CMK (cell line): ENCODE measurements at places on chromosomes 1 and 21.

DNA sequence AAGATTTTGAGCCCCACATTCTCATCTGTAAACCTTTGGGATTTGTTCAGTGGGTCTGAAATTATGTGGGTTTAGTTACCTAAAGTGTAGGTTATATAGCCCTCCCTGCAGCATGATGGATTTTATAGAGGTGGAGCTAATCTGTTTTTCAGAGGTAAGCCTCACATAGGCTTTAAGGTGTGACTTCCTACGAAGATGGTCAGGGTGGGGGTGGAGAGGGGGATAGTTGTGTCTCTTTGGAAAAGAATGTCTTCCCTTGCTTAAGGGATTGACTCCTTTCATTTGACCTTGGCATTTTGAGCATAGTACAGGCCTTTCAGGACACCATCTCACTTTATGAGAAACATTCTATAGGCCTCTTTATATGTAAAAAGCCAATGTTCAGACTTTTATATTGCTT lies 3.4 kb downstream of the CACHD1 start:
- no peak for DNase-seq

GRCh38 chr1:118954301-118954905 lies 33.7 kb downstream of the TBX15 start:
- no peak for DNase-seq

DNA sequence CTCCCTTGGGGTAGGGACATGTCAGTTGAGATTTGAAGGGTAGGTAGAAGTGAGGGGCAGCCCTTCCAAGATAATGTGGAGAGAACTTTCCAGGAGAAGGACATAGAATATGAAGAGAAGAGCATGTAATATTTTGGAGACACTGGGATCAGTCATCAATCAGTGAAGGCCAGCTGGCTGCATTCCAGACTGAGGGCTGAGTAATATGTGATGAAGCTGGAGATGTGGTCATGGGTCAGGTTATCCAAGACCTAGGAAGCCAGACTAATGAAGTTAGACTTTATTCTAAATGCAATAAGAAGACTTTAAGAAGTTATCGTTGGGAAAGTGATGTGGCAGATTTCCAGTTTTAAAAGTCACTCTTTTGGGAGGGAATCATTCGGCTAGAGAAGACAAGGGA lies 262.0 kb downstream of the HMCN1 start:
- DNase-seq = no peak

DNA sequence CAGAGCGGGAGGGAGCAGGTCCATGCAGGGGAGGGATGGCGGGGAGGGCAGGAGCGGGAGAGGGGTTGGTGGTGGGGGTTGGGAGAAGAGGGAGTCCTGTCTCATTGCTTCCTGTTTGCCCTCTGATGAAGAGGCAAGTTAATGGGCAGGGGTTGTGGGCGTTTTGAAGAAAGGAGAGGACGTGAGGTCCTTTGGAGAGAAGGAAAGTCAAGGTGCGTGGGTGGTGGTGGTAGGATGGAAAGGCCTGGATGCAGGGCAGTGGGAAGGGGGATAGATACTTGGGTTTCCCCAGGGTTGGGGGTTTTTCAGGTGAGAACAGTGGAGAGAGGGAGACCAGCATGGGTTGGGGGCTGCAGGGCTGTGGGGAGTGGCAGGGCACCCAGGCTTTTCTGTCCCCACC lies 17.2 kb downstream of the UBE2Q1 start:
- no peak for DNase-seq

DNA sequence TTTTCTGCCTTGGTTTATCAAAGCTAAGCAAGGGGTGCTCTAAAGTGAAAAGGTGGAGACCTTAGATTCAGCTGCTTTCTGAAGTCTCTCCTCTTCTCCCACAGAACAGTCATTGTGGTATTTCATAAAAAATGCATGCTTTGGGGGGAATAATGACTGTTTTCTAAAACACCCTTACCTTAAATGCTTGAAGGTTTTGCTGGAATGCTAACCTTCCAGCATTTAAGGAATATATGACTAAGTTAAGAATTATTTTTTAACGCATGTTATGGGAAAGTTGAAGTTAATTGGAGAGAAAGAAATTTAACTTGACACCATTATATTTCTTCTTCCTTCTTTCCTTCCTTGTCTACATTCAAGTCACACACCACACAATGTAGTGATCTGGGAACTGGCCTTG lies 162.5 kb downstream of the ROR1 start:
- DNase-seq = no peak

DNA sequence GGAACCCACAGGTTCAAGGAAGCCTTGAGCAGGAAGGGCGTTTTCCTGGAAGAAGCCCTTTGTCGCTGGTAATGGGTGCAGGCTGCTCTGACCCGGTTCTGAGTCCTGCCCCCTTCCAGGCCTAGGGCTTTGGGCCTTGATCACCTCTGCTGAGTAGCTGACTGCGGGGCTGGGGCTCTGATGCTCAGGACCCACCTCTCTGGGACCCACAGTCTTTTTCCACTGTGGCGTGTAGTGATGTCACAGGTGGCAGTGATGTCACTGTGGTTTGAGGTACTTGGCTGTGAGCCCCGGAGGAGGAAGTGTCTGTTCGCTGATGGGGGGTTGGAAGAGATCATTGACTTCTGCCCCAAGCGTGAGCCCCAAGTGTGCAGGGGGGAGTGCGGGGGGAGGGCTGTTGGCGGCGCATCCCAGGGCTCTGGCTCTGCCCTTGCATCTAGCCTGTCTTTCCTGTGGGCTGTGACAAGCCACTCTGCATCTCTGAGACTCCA lies 6.9 kb downstream of the TNFRSF1B start:
- no peak for DNase-seq

DNA sequence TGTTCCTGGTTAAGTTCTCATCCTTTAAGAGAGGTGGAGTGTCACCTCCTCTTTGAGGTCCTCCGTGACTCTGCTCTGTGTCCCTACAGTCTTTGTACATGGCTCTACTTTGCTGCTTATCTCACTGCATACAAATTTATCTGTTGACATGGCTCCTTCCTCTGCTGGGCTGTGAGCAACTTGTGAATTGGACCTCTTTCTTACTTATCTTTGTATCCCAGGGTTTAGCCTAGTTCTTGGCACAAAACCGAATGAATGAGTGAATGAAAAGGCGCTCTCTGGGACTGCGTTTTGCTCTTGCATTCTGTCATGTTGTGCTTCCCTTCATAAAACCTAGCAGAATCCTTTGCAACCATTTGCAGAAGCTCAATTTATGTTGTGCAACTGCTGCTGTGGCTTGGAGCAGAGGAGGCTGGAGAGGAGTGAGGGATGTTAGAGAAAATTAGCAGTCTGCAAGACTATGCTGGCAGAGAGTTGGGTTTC lies 12.4 kb downstream of the SLC26A9 start:
- no peak for DNase-seq

DNA sequence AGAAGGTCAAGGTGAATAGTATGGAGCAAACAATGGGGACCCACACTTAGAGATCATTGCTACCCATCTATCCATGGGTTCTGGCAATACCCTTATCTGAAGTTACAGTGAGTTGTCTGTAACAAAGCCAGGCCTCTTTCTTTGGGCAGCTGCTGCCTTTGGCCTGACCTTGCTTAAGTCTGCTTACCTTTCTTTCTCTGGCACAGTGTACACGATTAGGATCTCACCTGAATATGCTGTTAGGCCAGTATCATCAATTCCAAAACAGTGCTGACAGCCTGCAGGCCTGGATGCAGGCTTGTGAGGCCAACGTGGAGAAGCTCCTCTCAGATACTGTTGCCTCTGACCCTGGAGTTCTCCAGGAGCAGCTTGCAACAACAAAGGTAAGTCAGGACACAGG lies 132.9 kb upstream of the BMP8A start:
- no peak for DNase-seq

DNA sequence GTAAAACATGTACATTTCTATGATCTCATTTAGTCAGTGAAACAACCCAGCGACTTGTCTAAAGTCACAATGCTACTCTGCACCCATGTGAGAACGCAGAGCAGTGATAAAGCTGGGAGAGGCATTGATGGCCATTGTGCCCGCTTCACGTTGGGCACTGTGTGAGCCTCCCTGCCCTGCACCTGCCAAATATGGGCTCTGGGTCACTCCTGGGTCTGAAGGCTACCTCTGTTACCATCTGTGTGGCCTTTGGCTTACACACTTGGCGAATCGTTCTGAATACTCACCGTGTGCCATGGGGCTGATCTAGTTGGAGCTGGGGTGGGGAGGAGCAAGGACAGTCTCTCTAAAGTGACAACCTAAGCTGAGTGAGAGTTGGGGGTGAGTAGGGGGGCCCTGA lies 29.9 kb downstream of the PCSK9 start:
- DNase-seq = no peak

- DNase-seq = no peak
Measured at GRCh38 chr1:159501082-159501481, 34.7 kb downstream of the OR10J5 start.

- DNase-seq = no peak
Measured at GRCh38 chr1:187921426-187921825, 1092.7 kb downstream of the PLA2G4A start.

- DNase-seq = no peak
Measured at GRCh38 chr1:184813528-184814089, 59.0 kb upstream of the EDEM3 start.

- no peak for DNase-seq
Measured at GRCh38 chr21:42653231-42654061, at the start of gene PDE9A. PDE9A (plus strand) TSS chr21:42653621; CDS start chr21:42653815, 194 bp downstream.

- DNase-seq = no peak
Measured at GRCh38 chr1:200899954-200900867, 5.5 kb downstream of the INAVA start.

DNA sequence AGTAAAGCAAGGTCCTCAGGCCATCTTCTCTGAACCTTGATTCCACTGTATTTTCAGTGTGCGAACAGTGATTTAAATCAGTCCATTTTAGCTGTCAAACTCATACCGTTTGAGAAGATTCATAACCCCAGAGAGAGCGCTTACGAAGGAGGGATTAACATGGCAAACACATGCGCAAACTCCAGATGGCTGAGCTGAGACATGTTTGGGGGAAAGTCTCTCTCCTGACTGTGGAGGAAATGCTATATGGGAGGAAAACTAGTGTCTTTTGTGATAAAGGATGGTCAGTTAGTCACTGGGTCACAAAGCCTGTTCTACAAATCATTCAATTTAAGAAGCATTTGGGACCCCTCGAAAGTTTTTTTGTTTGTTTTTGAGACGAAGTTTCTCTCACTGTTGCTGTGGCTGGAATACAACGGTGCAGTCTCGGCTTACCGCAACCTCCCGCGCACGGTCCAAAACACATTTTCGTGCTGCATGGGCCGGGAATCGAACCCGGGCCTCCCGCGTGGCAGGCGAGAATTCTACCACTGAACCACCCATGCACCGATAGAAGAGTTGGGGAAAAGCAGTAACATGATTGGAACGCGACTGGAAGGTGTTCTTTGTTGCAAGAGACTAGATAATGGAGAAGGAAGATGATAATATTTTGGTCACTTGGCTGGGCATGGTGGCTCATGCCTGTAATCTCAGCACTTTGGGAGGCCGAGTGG lies 58.4 kb upstream of the CXADR start:
- peak; percentile 70 for DNase-seq

GRCh38 chr1:204331847-204332487 lies 27.8 kb downstream of the PLEKHA6 start:
- no peak for DNase-seq

DNA sequence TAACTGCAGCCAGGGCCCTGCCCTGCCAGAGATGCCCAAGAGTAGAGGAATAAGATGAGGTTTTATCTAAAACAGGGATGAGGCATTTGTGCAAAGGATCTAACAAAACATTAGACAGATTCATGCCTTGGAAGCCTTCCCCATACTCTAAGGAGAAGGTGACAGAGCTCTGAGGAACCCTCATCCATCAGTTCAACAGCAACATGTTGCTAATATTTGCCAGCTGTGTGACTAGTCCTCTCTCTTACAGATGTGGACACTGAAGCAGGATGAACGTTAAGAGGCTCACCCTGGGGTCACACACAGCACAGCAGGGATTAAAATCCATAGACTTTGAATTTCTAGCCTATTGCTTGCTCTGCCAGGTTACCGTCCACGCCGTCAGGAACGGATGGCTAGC lies 99.0 kb downstream of the ZBTB18 start:
- DNase-seq = no peak

DNA sequence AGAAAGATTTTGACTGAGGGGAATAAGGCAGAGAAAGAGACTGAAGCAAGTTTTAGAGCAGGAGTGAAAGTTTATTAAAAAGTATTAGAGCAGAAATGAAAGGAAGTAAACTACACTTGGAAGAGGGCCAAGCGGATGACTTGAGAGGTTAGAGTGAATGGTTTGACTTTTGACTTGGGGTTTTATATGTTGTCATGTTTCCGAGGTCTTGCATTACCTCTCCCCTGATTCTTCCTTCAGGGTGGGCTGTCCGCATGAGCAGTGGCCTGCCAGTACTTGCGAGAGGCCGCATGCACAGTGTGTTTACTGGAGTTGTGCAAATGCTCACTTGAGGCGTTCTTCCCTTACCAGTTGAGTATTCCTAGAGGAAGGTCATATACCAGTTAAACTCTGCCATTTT lies 13.0 kb upstream of the DENND2D start:
- no peak for DNase-seq

DNA sequence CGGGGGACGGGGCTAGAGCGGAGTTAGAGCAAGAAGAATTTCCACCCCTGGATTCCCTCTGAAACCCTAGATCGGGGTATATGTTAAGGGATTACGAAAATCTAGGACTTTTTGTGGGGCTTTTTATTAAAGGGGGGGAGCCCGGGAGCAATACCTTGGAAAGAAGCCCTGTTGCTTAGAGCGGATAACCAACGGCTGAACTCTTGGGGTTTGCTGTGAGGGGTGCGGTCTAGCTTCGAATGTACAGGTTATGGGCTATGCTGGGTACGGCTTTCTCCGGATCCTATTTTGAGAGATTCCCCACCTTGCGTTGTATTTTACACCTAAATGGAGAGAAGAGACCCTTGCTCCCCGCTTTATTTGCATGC lies 626 bp downstream of the DYRK3 start:
- DNase-seq = no peak

GRCh38 chr1:90443354-90443753 lies 273.7 kb downstream of the BARHL2 start:
- DNase-seq = no peak

GRCh38 chr1:173280899-173281660 lies 73.9 kb upstream of the TNFSF4 start:
- no peak for DNase-seq

DNA sequence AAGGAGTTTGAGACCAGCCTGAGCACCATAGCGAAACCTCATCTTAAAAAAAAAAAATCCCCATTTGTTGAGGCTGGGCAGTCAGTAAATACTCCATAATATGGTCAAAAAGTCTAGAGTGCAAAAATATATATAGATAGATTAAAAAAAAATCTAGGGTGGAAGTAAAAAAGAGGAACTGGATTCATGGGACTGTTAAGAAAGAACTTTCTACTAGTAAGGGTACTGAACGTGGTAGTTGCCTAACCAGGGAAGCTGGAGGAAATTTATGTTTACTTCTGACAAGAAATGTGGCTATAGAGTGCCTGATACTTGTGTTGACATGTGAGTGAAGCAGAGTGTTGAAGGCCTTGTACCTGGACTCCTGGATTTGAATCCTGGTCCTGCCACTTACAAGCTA lies 265.9 kb upstream of the FAM78B start:
- DNase-seq = no peak

DNA sequence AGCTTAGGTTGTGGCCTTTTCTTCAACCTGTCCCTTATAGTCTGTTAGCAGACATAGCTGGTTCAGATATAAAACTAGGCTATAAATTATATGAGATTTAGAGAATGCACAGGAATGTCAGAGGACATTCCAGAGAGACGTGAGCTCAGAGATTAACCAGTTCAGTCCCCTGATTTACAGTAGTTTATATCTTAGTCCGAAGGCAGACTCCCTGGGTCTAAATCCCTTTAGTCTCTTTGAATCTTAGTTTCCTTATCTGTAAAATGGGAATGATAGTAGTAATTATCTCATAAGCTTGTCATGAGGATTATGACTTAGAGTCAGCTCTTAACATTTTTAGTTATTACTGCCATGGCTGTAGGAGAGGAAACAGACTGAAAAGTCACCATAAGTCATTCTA lies 45.5 kb upstream of the PLXNA2 start:
- no peak for DNase-seq
